ENCODE measurements at places on chromosomes 16 and 17. TPM values are rescaled to one million over a fixed set of nuclear protein-coding genes. Genes with fewer than 3 reads are reported as not detected.

- no peak for DNase-seq
These were observed 303.0 kb upstream of the ZFHX3 start for GRCh38 chr16:73350707-73351452.

DNA sequence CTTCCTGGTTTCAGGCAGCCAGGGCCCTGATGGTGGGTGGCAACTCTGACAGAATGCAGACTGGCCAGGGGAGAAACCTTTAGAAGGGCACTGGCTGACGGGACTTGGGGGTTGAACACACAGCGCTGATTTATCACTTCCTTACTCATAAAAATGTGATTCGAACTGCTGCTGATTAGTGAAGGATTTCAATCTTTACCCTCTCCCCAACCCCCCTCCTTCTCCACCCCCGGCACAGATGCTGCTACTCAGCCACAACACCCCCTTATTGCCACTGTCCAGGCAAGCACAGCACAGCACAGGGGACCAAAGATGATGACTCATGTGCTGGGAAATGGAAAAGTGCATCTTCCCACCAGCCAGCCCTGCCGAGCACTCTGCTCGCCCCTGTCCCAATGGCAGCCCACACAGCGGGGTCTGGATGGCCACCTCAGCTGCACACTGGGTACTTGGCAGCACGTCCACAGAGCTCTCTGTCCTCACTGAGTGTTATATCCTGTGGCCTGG lies 70.1 kb downstream of the SMG6 start:
- DNase-seq, result peak; percentile 79

DNA sequence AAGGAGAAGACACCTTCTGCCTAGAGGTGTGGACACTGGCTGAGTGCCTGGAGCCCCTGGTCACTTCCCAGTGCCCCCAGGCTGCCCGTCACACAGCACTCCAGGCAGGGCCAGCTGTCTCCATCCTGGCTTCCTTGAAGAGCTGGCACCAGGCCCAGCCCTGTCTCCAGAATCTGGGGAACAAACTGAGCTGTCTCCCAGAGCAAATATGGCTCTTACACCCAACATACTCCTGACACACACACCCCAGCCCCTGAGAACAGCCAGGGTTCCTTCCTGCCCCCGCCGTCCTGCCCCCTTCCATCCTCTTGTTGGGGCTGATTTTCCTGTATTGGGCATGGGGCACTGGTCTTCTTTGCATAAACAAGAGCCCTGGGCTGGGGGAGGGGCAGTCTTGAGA lies 9.1 kb downstream of the NHERF1 start:
- peak; percentile 51 for DNase-seq

DNA sequence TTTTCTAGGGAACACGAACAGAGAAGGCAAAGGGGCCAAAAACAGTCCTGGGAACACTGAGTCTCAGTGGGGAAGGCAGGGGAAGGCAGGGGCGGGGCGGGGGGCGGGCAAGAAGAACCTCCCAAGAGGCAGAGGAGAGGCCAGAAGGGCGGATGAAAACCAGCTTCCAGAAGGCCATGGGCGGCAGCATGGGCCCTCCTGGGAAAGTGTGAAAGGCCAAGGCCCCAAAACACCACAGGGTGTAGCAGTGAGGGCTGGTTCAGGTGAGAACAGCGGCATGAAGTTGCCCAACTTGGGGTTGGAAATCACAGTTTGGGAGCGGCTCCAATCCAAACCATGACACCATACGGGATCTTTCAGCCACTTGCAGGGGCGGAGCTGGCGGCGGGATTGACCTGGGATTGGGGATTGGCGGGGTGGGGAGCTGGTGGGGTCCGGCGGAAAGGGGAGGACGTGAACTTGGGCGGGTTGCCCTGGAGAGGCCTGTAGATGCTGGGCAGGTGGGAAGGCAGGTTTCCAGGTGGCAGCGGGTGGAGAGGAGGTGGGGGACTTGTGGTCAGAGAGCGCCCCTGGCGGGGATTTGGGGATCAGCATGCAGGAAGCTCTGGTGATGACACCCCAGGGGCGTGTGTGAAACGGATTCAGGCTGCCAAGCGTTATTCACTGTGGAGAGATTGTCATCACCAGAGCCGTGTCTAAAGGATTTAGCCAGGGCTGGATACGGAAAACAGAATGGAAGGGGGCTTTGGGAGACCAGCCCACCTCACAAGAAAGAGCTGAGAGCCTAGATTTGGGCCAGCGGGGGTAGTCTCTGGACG lies 80.9 kb downstream of the ARHGAP23 start:
- peak; percentile 47 for DNase-seq

- DNase-seq, result no peak
These were observed 25.0 kb downstream of the FBXL20 start for GRCh38 chr17:39376434-39376833.

GRCh38 chr16:76796416-76796815 lies 394.6 kb upstream of the MON1B start:
- no peak for DNase-seq

DNA sequence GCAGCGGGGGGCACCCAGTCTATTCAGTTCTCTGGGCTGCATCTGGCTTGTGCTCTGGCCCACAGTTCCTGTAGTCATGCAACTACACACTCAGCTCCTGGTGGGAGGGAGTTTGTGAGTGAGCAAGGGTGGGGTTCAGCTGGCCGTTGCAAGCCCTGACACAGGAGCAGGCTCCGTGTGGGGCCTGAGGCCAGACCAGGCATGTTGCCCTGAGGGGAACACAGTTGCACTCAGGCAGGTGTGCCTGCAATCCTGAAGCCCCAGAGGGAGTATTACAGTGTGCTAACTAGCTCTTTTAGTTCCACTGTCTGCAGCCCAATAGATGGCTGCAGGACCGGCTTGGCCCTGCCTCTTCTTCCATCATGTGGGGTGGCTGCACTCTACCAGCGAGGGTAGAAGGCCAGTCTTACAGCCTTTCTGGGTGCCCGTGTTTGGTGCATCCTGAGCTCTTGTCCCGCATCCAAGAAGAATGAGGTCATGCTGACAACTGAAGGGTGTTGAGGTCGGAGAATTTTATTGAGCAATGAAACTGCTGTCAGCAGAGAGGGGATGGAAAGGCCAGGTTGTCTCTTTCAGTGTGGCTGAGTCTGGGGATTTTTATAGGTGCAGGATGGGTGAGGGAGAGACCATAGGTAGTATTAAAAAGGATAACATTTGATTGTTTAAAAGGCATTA lies 49.9 kb upstream of the ELAC2 start:
- DNase-seq, result no peak

DNA sequence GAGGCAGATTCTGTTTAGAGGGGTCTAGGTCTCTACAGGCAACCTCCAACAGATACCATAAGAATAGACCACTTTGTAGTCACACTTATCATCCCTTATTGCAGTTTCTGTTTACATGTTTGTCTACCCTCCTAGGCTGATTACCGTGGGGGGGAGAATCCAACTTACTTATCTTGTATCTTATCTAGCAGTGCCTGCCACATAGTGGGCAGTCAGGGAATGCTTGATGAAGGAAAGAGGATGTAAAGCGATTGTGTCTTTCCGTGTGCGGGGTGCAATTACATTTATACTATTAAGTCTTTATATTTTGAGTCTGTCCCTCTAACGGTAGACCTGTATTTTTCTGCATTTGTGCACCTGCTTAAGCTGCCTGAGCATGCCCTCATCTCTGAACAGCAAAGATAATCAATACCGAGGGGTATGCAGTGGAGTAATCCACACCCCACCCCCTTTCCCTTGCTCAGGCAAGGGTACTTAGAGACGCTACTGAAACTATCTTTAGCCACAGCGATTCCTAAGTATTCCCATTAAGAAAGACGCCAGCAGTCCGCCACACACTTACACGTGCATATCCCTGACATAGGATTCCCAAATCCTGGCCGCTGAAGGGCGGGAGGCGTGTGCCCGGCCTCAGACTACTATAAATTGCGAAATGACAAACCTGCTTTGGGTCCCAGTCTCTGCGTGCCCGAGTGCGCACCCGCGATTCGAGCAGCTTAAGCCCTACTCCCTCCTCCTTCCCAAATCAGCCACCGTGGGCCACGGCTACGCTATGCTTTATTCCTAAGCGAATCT lies 635 bp upstream of the AATF start:
- no peak for DNase-seq

DNA sequence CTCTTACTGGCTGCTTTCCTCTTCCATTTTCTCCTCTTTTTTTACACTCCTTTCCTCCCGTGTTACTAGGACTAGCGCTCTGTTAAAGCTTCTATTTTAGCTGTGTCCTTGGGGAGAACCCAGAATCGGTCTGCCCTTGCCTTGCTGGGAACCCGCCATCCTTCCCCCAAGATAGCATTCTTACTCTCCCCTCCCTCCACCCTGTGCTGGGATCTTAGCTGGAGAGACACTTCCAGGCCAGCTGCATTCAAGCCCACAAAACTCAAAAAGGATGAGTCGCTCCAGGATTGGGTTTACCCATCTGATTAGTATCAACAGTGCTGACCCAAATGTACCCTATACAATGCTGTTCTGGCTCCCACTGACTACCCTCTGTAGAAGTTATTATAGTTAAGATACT lies 200.5 kb upstream of the ASIC2 start:
- peak; percentile 11 for DNase-seq

DNA sequence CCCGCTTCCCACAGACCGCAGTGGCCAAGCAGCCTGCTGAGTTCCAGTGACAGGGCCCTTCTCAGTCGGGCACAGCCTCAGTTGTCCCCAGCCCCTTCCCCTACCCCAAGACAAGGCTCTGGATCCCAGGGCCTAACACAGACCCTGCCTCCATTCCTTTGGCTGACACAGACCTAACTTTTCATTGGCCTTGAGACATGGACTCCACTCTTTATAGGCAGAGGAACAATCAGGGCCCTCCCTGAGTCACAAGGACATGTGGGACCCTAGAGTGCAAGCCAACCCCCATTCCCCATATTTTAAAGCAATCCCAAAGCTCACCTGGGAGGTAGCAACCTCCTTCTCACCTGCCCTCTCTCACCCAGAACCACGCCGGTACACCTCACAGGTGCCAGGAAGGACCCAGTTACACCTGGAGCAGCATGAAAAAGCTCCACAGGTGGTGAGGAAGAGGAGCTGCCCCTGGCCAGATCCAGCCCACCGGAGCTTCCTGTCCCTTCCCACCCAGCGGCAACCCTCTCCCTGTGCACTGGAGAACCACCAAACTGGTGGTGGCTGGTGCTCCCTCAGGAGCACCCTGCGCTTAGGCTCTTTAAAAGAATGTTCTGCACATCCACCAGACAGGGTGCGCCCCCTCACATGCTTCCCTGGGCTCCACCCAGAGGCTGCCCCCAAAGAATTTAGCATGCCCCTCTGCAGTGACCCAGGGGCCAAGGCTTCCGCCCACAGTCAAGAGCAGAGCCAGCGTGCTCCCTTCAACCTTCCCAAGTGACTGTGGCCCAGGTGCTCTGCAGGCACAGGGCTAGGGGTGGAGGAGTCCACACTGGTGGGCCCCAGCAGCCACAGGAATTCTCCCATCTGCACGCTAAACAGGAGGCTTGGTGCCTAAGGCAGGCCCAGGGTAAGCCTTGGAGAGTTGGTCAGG lies 3.4 kb downstream of the MNT start:
- no peak for DNase-seq

- DNase-seq, result peak; percentile 14
These were observed 172.9 kb downstream of the STX8 start for GRCh38 chr17:9402590-9403199.

DNA sequence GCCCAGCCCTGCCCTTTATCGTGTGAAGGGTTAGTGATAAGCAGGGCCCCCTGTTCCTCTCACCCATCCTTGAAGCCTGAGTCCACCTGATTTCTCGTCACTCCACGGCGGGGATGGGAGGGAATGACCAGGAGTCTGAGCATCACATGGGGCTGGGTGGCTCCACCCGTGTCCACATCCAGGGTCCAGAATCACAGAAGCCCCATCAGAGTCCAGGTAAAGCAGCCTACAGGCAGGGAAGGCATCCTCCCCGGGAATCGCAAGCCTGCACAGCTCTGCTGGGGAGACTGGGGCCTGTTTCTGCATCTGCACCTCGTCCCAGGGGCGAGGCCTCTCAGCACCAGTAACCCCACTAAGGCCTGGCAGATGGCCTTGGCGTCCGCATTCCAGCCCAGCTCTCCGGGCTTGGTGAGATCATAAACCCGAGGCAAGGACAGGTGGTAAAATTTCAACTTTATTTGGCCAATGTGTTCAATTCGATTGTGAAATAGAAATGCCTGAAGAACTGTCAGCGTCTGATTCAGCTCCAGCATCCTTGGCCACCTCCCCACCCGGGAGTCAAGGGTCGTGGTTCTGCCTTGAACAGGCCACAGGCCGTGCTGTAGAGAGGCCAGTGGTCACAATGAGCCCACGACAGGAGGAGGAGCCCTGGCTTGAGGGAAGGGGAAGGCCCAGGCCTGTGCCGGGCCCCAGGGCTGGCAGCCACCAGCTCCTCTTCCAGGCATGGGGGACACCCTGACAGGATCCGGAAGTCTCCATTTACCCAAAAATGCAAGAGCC lies 8.1 kb upstream of the PPP1R27 start:
- no peak for DNase-seq

- DNase-seq, result no peak
These were observed 26.2 kb downstream of the CCR7 start for GRCh38 chr17:40538936-40539705.

GRCh38 chr17:79573196-79573896 lies 37.5 kb downstream of the RBFOX3 start:
- peak; percentile 84 for DNase-seq

DNA sequence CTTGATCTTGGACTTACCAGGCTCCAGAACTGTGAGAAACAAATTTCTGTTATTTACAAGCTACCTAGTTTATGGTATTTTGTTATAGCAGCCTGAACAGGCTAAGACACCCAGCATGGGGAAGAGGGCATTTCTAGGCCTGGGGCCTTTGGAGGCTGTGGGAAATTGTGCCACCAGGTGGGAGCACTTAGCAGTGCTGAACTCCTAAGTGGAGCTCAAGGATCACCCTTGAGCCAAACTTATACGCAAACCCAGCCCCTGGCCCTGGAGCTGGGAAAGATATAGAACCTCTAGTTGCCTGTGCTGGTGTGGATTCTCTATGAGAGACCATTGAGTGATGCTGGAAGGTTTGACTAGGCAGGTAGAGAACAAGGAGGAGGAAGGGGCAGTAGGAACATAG lies 36.1 kb downstream of the MIS12 start:
- no peak for DNase-seq

- DNase-seq, result peak; percentile 82
These were observed 10.5 kb upstream of the TSPOAP1 start for GRCh38 chr17:58338841-58339754.

GRCh38 chr17:14302091-14302430 lies 1.2 kb downstream of the HS3ST3B1 start:
- DNase-seq, result peak; percentile 60

- DNase-seq, result no peak
These were observed 8.5 kb downstream of the MLLT6 start for GRCh38 chr17:38713456-38714075.

- DNase-seq, result peak; percentile 67
These were observed 18.6 kb downstream of the CD300LB start for GRCh38 chr17:74512624-74513091.

GRCh38 chr16:74107795-74108610 lies 188.6 kb upstream of the PSMD7 start:
- peak; percentile 75 for DNase-seq

GRCh38 chr17:2952174-2952845 lies 111.1 kb downstream of the OR1D5 start:
- no peak for DNase-seq

- no peak for DNase-seq
These were observed 5.4 kb upstream of the KIF18B start for GRCh38 chr17:44952946-44953475.

The FGF11 gene
- 3.0 TPM for total RNA-seq

The TMEM11 gene
- 18.6 TPM for total RNA-seq

The SLC22A31 gene
- not detected for total RNA-seq

The KCNJ2 gene
- not detected for total RNA-seq

The QPRT gene
- not detected for total RNA-seq

The MAPT gene
- 0.36 TPM for total RNA-seq

The NUP85 gene
- total RNA-seq, result 48.6 TPM

The MEIOC gene
- total RNA-seq, result 0.27 TPM

The ZSCAN10 gene
- not detected for total RNA-seq

The DOC2A gene
- not detected for total RNA-seq

The AHSP gene
- total RNA-seq, result not detected

The HLF gene
- total RNA-seq, result 0.80 TPM

The CUEDC1 gene
- total RNA-seq, result 5.0 TPM

The SHISA6 gene
- not detected for total RNA-seq

All from Daoy (cell line).